ENCODE measurements at places on chromosomes 5 and 9.
A peak's percentile ranks its signal among the peaks of the same experiment; 100 is the strongest.

DNA sequence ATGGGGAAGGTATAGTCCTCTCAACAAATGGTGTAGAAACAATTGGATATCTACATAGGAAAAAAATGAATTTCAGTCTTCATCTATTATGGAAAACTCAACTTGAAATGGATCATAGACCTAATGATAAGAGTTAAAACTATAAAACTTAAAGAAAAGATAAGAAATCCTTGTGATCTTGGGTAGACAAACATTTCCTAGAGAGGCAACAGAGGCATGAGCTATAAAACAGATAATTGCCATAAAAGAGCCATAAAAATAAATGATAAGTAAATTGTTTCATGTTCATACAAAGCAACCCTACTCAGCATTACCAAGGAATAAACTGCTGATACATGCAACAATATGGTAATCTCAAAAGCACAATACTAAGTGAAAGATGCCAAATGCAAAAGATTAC is 76.2 kb downstream of the SNX18 start:
- no peak for DNase-seq

GRCh38 chr5:57435701-57436134 is 46.9 kb downstream of the ACTBL2 start:
- DNase-seq: no peak

DNA sequence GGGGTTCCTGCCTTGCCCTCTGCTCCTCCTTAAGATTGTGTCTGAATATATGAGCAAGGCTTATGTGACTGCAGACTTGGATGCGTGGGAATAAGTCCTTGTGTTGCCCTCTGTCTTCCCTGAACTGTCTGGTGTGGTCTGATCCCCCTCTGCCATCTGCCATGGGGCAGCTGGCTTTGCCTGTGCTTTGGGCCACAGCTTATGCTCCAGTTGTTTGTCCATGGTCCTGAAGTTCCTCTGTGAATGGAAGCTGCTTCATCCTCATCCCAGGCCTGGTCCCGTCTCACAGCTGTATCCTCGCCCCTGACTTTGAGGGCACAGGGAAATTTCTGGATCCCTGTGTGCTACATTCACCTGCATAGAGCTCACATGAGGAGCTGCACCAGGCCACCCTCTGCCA is 14.7 kb downstream of the IL31RA start:
- no peak for DNase-seq

GRCh38 chr5:173625261-173625660 is 8.8 kb upstream of the BOD1 start:
- DNase-seq: no peak

GRCh38 chr5:118863345-118863744 is 125.0 kb downstream of the DTWD2 start:
- DNase-seq: no peak

DNA sequence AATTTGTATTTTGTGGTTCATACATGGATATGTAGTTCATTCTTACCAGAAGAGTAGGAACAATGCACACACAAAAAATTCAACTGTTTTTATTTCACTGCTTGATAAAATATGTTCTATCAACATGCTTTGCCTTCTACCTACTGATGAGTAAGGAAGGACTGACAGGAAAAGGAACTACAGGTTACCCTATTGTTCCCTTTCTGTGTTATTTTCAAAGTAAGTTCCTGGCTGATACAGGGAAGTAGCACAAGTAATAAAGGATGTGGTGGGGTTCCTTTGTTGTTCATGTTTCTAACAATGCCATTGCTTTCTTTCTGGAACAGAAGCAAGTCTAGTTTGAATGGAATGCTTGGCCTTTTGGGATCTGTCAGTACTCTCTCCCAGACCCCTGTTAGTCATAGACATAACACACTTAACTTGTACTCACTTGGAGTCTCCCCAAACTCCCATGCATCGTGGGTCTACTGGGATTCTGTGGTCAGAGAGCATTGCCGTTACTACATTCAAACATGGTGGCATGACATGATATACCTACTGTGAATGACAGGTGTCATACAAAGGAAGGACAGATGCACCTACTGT is 20.2 kb upstream of the ALDOB start:
- DNase-seq: no peak

GRCh38 chr9:128276574-128277270 is 646 bp downstream of the SWI5 start:
- DNase-seq: no peak

DNA sequence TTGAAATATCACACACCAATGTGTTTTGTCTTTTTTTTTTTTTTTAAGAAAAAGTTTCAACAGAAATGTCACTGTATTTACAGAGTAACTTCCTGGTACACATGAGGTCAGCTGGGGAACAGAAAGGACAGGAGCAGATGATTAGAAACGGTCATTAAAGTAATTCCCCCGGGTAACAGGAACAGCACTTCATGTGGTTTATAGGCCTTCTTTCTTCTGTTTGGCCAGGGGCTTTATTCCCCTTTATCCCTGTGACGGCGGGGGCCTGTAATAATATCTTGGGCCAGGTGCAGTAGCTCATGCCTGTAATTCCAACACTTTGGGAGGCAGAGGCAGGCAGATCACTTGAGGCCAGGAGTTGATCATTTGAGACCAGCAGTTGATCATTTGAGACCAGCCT is 30.5 kb upstream of the MSH3 start:
- DNase-seq: no peak

- no peak for DNase-seq
Measured at GRCh38 chr9:91119142-91119541, 242.6 kb downstream of the AUH start.

DNA sequence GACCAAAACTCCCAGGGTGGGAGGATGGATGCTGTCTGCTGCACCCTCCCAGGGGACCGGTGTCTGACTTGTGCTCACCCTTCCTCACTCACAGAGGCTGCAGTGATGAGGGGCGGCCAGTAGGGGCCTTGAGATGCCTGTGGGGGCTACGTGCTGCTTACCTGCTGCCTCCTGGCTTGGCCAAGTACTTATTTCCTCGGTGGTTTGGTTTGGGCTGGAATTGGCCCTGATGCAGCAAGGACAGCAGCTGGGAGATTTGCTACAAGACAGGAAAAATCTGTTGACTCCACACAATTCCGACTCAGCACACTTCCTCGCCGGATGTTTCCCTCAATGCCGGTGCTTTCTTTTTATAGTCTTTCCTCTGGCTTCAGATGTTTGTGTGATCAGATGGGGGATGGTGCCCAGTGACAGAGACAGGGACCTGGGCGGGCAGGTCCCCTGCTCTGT is 6.6 kb downstream of the PCDH12 start:
- no peak for DNase-seq

GRCh38 chr9:38380230-38380871 is 12.2 kb upstream of the ALDH1B1 start:
- DNase-seq: no peak

DNA sequence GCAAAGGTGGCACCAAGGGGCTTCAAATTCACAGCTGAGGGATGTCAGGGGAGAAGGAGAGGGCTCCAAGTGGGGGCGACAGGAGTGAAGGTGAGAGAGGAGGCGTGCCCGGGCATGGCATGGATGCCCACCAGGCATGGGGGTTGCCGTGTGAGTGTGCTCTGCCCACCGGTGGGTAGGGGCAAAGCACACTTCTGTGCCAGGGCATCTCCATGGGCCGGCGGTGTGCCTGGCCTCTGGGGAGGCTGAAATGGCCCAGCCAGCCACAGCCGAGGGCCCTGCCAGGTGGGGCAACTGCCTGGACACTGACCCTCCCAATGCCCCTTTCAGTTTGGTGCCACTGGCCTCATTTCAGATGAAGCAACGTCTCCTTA is 14.0 kb upstream of the RNU6ATAC start:
- no peak for DNase-seq

GRCh38 chr5:2675548-2675947 is 75.9 kb downstream of the IRX2 start:
- DNase-seq: no peak

DNA sequence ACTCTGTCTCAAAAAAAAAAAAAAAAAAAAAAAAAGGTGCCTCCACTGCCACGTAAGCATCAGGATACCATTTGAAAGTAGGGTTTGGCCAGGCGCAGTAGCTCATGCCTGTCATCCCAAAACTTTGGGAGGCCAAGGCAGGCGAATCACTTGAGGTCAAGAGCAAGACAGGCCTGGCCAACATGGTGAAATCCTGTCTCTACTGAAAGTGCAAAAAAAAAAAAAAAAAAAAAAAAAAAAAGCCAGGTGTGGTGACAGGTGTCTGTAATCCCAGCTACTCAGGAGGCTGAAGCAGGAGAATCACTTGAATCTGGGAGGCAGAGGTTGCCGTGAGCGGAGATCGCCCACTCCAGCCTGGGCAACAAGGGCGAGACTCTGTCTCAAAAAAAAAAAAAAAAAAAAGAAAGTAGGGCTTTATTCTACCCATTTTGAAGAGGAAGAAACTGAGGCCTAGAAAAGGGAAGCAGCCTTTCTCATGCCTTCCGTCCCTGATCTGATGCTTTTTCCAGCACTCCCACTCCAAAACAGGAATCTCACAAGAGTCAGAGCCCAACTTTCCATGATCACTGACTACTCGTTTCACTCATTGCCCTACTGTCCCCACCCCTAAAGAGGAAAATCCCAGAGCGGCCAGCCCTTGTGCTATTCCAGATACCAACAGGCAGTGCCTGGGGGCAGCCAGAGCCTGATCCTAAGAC is 16.3 kb upstream of the CCIN start:
- DNase-seq: no peak

GRCh38 chr5:134252671-134253070 is 26.8 kb upstream of the PPP2CA start:
- no peak for DNase-seq

GRCh38 chr9:3578786-3579185 is 53.0 kb upstream of the RFX3 start:
- DNase-seq: no peak

DNA sequence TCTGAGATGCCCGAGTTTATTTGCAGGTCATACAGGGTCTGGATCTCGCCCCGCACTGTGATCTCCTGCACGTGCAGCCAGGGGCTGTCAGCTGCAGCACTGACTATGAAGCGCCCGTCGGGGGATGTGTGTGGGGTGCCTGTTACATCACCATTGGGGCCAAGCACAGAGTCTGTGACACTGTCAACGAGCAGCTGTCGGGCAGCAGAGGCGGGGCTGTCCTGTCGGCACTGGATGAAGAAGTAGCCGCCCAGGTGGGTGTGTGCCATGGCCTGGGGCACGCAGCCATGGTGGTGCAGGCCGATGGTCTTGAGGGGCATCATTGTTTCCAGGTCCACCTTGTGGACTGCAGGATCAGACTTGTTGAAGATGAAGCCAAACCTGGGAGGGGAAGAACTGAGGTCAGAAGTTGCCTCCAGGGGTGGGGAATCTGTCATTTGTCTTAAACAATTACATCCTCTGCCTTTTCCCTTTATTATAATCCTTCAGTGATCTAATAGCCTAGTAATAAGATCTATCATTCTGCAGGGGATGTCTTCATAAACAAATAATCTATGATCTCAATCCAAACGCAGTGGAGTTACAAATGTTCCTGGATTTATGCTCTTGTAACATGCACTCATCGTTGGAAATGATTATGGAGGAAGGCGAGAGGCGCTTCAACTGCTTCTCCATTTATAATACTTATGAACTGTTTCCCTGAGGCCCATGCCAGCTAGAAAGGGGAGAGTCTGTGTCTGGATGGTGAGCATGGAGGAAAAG is 147.8 kb downstream of the HSPA4 start:
- no peak for DNase-seq

DNA sequence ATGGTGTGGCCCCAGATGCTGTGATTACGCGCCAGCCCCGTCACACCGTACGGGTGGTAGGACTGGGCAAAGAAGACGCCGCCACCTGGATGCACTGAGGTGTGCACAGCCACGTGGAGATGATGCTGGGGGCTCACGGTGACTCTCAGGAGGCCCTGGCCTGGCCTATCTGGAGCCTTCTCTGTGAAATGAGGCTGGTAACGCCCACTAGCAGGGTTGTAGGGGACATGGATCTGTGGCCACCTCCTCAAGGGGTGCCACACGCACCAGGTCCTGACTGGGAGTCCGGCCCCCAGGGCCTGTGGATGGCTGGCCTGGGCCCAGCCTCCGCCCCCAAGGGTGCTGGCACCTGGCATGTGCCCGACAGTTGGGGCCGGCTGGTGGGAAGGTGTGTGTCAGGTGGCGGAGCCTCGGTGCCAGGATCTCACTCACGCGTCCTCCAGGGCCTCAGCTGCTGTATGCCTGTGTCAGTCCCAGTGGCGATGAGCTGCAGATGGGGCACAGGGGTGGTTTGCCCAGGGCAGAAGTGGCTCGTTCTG is 32.4 kb downstream of the NEK6 start:
- DNase-seq: no peak

- no peak for DNase-seq
Measured at GRCh38 chr9:83336706-83337105, 201.5 kb downstream of the FRMD3 start.

DNA sequence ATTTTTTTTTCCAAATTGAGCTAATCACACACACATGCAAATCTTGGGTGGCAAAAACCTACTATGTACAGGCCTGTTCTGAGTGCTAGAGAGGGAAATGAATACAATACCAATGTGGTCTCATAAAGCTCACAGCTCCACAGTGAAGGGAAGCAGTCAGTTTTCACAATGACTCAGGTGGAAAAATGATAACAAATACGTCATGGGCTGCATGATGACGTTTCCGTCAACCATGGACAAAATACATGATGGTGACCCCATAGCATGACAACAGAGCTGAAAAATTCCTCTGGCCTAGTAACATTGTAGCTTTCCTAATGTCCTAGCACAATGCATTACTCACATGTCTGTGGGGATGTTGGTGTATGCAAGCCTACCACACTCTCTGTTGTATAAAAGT is 252.5 kb downstream of the TRIM32 start:
- no peak for DNase-seq

DNA sequence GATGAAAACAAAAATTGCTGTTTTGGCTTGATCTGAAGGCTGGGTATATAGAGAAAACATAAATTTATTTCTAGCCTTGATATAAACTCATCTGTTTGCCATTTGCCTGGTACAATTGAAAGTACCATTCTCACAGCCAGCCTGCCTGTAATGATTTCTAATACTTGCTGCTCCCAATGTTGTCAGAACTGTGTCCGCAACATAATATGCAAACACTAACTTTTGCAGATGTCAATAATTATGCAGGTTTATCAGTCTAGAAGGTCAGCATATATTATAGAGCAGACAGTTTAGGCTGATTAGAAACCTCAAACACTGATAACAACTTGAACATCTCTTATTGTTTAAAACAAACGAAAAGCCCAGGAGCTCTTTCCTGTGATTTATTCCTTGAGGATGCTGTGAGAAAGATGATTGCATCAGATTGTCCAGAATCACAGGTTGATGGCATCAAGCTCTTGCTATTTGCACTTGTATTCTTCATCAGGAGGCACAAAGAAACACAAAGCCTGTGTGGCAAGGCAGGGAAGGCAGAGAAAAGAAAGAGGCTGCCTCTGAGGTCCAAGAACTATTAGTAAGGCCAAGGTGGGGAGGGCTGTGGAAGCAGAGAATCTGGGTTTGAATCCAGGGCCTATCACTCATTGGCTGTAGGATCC is 21.4 kb upstream of the HMHB1 start:
- no peak for DNase-seq

- DNase-seq: peak; percentile 6
Measured at GRCh38 chr5:149358294-149358651, 427 bp downstream of the PCYOX1L start.

DNA sequence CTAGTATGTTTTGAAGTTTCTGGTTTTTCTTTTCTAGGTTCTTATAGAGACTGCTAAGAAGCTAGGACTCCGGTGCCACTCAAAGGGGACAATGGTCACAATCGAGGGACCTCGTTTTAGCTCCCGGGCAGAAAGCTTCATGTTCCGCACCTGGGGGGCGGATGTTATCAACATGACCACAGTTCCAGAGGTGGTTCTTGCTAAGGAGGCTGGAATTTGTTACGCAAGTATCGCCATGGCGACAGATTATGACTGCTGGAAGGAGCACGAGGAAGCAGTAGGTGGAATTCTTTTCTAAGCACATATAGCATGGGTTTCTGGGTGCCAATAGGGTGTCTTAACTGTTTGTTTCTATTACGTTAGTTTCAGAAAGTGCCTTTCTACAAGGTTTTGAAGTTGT is 52.2 kb downstream of the MTAP start:
- no peak for DNase-seq
